ENCODE measurements at places on chromosomes 12 and 14. TPM values are rescaled to one million over a fixed set of nuclear protein-coding genes. Genes with fewer than 3 reads are reported as not detected.

FOXN4 gene
- 9.0 TPM for polyA plus RNA-seq

OLR1 gene
- polyA plus RNA-seq: 0.88 TPM

PTHLH gene
- 0.58 TPM for polyA plus RNA-seq

STON2 gene
- polyA plus RNA-seq: 8.6 TPM

ACACB gene
- polyA plus RNA-seq: 5.2 TPM

KCNC2 gene
- 3.5 TPM for polyA plus RNA-seq

RNU4-1 gene
- polyA plus RNA-seq: not detected

ERP29 gene
- 127 TPM for polyA plus RNA-seq

CLEC12A gene
- not detected for polyA plus RNA-seq

CMA1 gene
- polyA plus RNA-seq: not detected

RBM25 gene
- 27.4 TPM for polyA plus RNA-seq

CNTN1 gene
- 19.5 TPM for polyA plus RNA-seq

CMTM5 gene
- polyA plus RNA-seq: 92.0 TPM

PPP2R5C gene
- polyA plus RNA-seq: 69.9 TPM

PRIM1 gene
- 24.2 TPM for polyA plus RNA-seq

AQP2 gene
- not detected for polyA plus RNA-seq

TAS2R9 gene
- polyA plus RNA-seq: not detected

C12orf50 gene
- polyA plus RNA-seq: not detected

TMPRSS12 gene
- polyA plus RNA-seq: not detected

AICDA gene
- polyA plus RNA-seq: not detected

DEPDC4 gene
- polyA plus RNA-seq: 1.0 TPM

PLEKHD1 gene
- polyA plus RNA-seq: 0.27 TPM

YEATS4 gene
- 14.5 TPM for polyA plus RNA-seq

GLS2 gene
- 6.0 TPM for polyA plus RNA-seq

MMP19 gene
- 0.15 TPM for polyA plus RNA-seq

CPSF6 gene
- 26.7 TPM for polyA plus RNA-seq

INHBC gene
- not detected for polyA plus RNA-seq

KIF26A gene
- 15.3 TPM for polyA plus RNA-seq

CTSG gene
- polyA plus RNA-seq: not detected

ARF3 gene
- polyA plus RNA-seq: 201 TPM

CFAP54 gene
- polyA plus RNA-seq: 0.39 TPM

ART4 gene
- not detected for polyA plus RNA-seq

CPNE8 gene
- 0.63 TPM for polyA plus RNA-seq

HOMEZ gene
- polyA plus RNA-seq: 11.5 TPM

GARIN6 gene
- polyA plus RNA-seq: not detected

BDKRB2 gene
- 0.83 TPM for polyA plus RNA-seq

OTOGL gene
- polyA plus RNA-seq: 0.39 TPM

OR11H6 gene
- not detected for polyA plus RNA-seq

ACTN1 gene
- 84.2 TPM for polyA plus RNA-seq

SLC16A7 gene
- 0.56 TPM for polyA plus RNA-seq

ZDHHC22 gene
- 30.2 TPM for polyA plus RNA-seq

LTBR gene
- polyA plus RNA-seq: 18.7 TPM

SNX6 gene
- polyA plus RNA-seq: 41.8 TPM

SPIC gene
- polyA plus RNA-seq: not detected

C12orf76 gene
- 56.1 TPM for polyA plus RNA-seq

SLC25A47 gene
- 0.27 TPM for polyA plus RNA-seq

DPPA3 gene
- not detected for polyA plus RNA-seq

C12orf75 gene
- 28.6 TPM for polyA plus RNA-seq

RD3L gene
- not detected for polyA plus RNA-seq

NFE2 gene
- 0.83 TPM for polyA plus RNA-seq
